GM13977 (cell line): ENCODE measurements at places on chromosomes 2 and 18.
A peak's percentile ranks its signal among the peaks of the same experiment; 100 is the strongest.

GRCh38 chr2:70482401-70482800, 71.2 kb downstream of the TGFA start:
- DNase-seq, result no peak

- peak; percentile 73 for DNase-seq
These were observed 208.0 kb downstream of the TFCP2L1 start for GRCh38 chr2:121076885-121077549.

DNA sequence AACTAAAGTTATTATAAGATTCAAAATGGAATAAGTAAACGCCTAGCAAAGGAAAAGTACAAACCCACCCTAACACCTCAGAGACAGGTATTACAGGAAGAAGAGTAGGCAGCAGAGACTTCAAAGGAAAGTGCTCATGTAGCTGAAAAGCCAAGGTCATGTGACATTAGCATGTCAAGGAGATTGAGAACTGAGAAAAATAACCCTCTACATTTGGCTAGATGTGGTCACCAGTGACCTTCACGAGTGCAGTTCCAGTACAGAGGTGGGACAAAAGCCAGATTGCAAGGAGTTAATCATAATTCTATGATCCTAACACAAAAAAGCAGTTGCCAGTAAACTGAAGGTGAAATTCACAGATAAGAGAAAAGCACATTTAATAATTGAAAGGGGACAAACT, 252.7 kb downstream of the ZEB2 start:
- DNase-seq, result peak; percentile 49

- DNase-seq, result peak; percentile 23
These were observed 50.7 kb upstream of the PAIP2B start for GRCh38 chr2:71277536-71278103.

GRCh38 chr2:105324732-105325131, 4.8 kb downstream of the TGFBRAP1 start:
- no peak for DNase-seq

DNA sequence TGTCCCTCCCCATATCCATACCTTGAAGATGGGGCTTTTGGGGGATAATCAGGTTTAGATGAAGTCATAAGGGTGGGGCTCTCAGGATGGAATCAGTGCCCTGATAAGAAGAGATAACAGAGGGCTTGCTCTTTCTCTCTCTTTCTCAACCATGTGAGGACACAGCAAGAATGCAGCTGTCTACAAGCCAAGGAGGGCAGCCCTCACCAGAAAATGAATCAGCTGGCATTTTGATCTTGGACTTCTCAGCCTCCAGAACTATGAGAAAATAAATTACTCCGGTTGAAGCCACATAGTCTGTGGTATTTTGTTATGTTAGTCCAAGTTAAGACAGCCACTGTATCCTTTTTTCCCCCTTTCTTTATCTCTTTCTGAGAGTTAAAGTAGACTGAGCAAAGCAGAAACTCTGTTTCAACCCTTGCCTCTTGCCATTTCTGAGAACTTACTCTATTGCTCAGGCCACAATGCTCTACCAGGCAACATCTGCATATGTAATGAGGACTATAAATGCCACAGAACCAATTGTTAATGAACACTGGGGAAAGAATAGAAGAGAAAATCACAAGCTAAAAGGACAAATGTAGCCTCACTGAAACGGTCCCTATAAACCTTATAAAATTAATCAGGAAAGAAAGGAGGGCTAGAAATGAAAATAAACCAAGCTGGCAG, 56.9 kb downstream of the SRBD1 start:
- no peak for DNase-seq

DNA sequence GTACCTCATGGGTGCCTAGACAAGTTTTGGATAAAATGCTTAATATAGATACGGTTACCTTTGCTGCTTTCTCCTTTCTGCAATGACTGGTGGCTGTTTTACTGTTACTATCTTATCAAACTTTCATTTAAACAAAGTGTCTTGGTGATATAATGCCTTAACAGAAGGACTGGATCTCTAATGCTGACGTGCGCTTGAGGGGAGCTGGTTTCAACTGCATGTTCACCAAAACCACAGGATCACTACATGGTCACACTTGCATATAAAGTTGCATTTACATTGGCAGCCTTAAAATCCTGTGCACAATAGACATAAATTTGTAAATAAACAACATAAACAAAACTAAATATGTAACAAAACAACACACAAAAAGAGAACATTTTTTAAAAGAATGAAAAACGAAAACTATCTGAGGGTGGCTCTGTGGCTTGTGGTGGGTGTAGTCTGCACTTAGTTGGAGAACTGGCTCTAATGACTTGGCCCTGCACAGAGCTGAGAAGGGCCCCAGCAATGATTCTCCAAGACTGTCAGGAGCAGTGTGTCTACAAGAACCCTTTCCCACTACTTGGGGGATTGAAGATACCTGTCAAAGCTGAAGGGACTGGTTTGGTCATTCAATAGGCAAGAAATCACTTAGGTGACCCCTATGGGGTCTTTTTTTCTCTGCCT, 135.5 kb downstream of the UXS1 start:
- no peak for DNase-seq

- DNase-seq, result no peak
These were observed 209.8 kb upstream of the CTAGE1 start for GRCh38 chr18:22627506-22627905.

GRCh38 chr2:241659150-241659739, 21.8 kb downstream of the ATG4B start:
- no peak for DNase-seq

DNA sequence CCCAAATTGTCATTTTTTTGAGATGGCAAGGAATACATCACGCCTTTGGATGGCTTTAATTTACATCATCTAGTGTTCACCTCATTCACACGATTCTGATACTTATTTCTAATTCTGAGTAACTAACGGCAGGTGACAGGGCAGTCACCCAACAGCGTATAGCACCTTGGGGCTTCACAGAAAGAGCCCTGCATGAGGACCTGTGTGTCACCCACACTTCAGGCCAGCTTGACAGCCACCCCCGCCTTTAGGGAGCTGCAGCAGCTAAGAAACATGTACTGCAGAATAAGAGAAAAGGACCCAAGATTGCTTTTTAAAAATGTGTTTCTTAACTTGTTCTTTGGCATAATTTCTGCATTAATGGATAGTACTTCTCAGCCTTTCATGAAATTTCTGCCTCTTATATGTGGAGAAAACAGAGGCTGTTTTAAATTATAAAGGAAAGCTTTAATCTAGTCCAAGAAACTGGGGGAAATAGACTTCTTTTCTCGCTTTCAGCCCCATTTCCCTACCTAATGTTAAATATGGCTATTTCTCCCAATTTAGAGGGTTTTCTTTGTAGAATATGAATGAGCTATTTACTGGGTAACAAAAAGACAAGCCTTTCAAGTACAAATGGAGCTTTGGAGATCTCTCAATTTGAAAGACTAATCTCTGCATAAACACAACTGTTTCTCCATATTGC, 245.1 kb downstream of the LDLRAD4 start:
- no peak for DNase-seq

DNA sequence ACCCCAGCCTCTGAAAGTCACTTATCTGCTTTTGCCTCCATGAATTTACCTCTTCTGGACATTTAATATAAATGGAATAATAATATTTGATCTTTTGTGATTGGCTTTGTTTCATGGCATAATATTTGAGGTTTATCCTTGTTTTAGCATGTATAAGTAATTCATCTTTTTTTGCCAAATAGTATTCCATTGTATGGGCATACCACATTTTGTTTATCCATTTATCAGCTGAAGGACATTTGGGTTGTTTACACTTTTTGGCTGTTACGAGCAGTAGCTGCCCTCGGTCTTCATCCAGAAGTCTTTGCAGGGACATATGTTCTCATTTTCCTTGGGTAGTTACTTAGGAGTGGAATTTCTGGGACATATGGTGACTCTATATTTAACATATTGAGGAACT, 53.0 kb upstream of the SMIM21 start:
- no peak for DNase-seq

DNA sequence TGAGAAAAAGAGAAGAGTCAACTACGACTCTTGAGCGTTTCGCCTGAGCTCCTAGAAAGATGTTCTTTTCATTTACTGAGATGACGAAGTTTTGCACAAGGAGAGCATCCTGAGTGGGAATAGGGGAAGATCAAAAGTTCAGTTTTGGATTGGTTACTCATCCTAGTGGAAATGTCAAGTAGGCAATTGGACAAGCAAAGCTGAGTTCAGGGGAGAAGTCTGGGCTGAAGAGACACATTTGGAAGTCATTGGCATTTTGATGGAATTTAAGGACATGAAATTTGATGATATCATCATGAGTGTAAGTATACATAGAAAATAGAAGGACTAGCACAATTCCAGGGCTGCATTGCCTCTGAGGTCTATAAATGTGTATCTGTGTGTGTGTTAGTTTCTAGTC, 416.6 kb downstream of the RAD51AP2 start:
- DNase-seq, result no peak

DNA sequence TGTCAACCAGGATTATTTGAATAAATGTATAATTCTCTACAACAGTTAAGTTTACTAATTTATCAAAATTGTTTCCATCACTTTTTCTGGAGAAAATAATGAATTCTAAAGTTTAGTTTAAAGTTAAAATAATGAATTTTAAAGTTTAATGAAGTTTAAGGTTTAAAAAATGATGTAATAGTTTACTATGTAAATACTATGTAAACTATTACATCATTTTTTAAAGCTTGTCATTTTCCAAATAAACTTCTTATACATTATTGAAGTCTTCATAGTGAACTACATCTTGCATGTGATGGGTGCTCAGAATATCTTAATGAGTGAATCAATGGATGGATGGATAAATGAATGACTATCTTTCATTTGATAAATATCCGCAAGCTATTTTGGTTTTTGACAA, 38.8 kb downstream of the CD28 start:
- DNase-seq, result no peak

- DNase-seq, result no peak
These were observed 87.0 kb downstream of the HDAC4 start for GRCh38 chr2:239313776-239314175.

GRCh38 chr2:119290859-119291587, 67.4 kb downstream of the STEAP3 start:
- DNase-seq, result peak; percentile 80

- no peak for DNase-seq
These were observed 68.2 kb downstream of the UBR3 start for GRCh38 chr2:169895294-169895985.

DNA sequence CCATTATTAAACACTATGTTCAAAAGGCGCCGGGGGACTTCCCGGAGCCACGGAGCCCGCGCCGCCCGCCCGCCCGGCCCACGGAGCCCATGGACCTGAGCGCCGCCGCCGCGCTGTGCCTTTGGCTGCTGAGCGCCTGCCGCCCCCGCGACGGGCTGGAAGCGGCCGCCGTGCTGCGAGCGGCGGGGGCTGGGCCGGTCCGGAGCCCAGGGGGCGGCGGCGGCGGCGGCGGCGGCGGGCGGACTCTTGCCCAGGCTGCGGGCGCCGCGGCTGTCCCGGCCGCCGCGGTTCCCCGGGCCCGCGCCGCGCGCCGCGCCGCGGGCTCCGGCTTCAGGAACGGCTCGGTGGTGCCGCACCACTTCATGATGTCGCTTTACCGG, 197 bp downstream of the GDF7 start:
- peak; percentile 68 for DNase-seq
